ENCODE measurements at places on chromosomes 1 and 21. TPM values are rescaled to one million over a fixed set of nuclear protein-coding genes. Genes with fewer than 3 reads are reported as not detected.

ESPN gene
- total RNA-seq = 0.17 TPM

FCRLB gene
- 0.69 TPM for total RNA-seq

TMEM39B gene
- 8.2 TPM for total RNA-seq

DCDC2B gene
- total RNA-seq = not detected

TNFSF18 gene
- not detected for total RNA-seq

GJB3 gene
- total RNA-seq = 0.16 TPM

GBP5 gene
- total RNA-seq = 0.16 TPM

MKNK1 gene
- 16.9 TPM for total RNA-seq

PDZK1IP1 gene
- not detected for total RNA-seq

DAB1 gene
- total RNA-seq = 0.32 TPM

F3 gene
- 2.2 TPM for total RNA-seq

GSTM4 gene
- total RNA-seq = 15.9 TPM

RHBG gene
- not detected for total RNA-seq

FMOD gene
- 3.6 TPM for total RNA-seq

DRAM2 gene
- 43.5 TPM for total RNA-seq
